A549 treated with Mapracorat at 1 μM for 4 hours (cell line): ENCODE measurements at places on chromosomes 4 and X. TPM values are rescaled to one million over a fixed set of nuclear protein-coding genes. Genes with fewer than 3 reads are reported as not detected.

The JCHAIN gene
- total RNA-seq = 0.17 to 0.21 TPM (median 0.20 TPM) in 3 of 5 replicates, not detected in the others

The ATP2B3 gene
- total RNA-seq = 0.06 to 0.14 TPM (median 0.10 TPM) in 5 replicates

The SORCS2 gene
- total RNA-seq = 3.4 to 6.4 TPM (median 4.8 TPM) in 5 replicates

The CXCL10 gene
- 0.12 to 0.19 TPM (median 0.15 TPM) in 3 of 5 replicates, not detected in the others for total RNA-seq
